RWPE2 (cell line): ENCODE measurements at places on chromosomes 4 and X.

GRCh38 chrX:130120321-130120731 lies 10.0 kb upstream of the ELF4 start:
- DNase-seq, result no peak

- DNase-seq, result no peak
Observed at GRCh38 chr4:46385235-46385634, 4.7 kb downstream of the GABRA2 start.

GRCh38 chr4:61201561-61201960 lies 1.4 kb downstream of the ADGRL3 start:
- DNase-seq, result no peak

GRCh38 chr4:150784305-150784704 lies 202.4 kb downstream of the MAB21L2 start:
- DNase-seq, result no peak
